ENCODE measurements at places on chromosomes 12 and 14.

DNA sequence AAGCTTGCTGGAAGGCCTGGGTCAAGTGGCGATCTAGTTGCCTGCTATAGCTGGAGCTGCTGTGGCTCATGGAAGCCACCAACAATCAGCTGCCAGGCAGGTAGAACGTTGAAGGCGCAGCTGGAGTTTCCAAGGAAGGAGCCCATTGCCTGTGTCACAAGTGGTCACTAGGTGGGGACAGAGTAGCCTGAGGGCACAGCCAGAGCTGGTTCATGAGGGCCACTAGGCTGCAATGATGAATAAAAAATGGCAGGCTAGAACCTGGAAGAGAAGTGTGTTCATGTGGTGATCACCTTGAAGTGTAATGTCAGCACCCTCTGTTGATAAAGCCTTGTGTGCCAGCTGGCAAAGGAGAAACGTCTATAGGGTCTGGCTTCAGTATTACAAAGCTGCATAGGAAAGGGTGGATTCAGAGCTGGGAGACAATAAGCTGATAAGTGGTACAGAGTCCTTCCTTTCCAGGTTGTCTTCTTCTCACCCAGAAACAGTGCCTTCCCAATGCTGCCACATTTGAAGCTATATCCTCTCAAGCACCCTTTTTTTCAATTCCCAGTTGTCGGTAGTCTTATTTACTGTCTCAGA, 165.8 kb downstream of the EMP1 start:
- peak; percentile 34 for DNase-seq
- H3K36me3 ChIP-seq: no peaks in the 10 kb centered on the region
- H3K4me3 ChIP-seq: no peak overlapping the region
- peaks cover 17% of the 10 kb centered on the region for H3K27me3 ChIP-seq
- H3K27ac ChIP-seq: no peak overlapping the region

DNA sequence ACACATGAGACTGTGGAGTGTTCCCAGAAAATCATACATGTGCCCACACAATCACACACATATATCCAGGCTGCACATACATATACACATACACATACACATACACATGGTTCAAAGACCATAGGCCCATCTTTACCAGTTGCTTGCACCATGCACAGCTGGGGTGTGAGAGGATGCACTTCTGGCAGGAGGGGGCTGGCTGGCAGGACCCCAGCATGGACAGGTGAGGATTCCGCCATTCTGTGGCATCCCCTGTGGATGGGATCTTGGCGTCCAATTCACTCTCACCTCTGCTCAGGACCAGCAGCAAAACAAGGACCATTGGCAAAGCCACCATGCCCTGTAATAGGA, 7.0 kb downstream of the ITGB7 start:
- no peak for DNase-seq
- no peaks in the 10 kb centered on the region for H3K27me3 ChIP-seq
- H3K27ac ChIP-seq: no peak overlapping the region
- H3K4me1 ChIP-seq: peaks cover 11% of the 10 kb centered on the region
- H3K36me3 ChIP-seq: peaks cover 12% of the 10 kb centered on the region

GRCh38 chr12:40325349-40325960, 100.7 kb downstream of the LRRK2 start:
- peaks cover 12% of the 10 kb centered on the region for H3K36me3 ChIP-seq
- no peak for DNase-seq
- no peak overlapping the region for H3K4me3 ChIP-seq
- H3K27me3 ChIP-seq: no peaks in the 10 kb centered on the region
- H3K27ac ChIP-seq: no peak overlapping the region

DNA sequence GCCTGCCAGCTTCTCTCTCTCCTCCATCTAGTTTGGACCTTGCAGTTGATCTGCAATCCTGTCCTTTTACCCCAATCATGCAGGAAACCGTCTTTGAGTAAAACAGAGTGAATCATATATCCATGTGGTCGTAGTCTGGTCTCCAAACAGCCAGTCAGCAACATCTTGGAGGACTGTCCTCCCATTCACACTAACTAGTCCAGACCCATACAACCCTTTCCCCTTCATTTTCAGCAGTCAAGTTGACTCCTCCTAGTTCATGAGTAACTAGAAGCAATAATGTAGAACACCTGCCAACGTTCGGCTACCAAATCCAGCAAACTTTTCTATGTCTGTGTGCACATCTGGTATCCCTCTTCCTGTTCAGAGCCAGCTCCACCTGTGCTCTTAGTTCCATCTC, 10.8 kb upstream of the BIN2 start:
- no peaks in the 10 kb centered on the region for H3K27me3 ChIP-seq
- no peaks in the 10 kb centered on the region for H3K36me3 ChIP-seq
- H3K4me1 ChIP-seq: no peaks in the 10 kb centered on the region
- no peak for DNase-seq
- no peak overlapping the region for H3K4me3 ChIP-seq

DNA sequence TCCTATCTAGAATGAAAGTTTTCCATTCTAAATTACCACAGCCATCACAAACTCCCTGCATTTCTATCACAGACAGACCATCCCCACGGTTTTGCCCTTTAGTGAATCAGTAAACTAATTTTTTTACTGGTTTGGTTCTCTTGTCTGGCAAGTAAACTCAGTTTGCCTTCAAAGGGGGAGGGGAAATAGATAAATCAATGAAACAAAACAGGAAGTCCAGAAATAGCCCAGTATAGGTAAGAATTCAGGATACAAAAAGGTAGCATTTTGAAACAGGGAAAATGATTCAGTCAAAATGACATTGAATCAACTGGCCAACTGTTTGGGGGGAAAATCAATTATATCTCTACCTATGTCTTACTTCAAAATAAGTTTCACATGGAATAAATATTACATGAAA, 15.8 kb upstream of the BAZ1A start:
- H3K4me1 ChIP-seq: no peaks in the 10 kb centered on the region
- H3K36me3 ChIP-seq: no peaks in the 10 kb centered on the region
- no peak overlapping the region for H3K27ac ChIP-seq
- H3K4me3 ChIP-seq: no peak overlapping the region
- H3K27me3 ChIP-seq: no peaks in the 10 kb centered on the region

DNA sequence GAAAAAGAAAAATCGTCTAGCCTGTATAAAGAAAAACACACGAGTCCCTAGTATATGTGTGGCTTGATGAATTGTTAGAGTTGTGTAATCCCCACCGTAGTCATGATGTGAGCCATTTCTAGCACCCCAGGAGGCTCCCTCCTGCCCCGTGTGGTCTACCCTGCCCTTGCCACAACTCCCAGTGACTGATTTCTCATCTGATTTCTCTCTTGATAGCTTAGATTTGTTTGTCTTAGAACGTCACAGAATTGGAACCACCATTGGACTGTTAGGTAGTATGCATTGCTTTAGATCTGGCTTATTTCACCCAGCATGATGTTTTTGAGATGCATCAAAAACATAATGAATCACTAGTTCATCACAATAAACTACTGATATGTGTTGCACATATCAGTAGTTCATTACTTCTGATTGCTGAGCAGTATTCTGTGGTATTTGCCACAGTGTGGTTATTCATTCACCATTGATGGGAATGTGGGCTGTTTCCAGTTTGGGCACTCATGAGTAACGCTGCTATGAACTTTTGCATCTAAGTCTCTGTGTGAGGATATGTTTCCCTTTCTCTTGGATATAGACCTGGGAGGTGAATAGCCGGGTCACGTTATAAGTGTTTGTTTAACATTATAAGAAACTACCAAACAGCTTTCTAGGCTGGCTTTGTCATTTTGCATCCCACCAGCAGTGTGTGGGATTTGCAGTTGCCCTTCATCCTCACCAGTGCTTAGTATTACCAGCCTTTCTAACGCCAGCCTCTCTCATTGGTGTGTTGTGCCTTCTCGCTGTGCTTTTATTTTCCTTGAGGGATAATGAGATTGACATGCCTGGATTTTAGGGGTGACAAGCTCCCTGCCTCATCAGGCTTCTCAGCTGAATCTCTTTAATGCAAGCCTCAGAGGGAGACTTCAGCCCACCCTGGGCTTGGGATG, 31.9 kb upstream of the NCOR2 start:
- no peak for DNase-seq
- H3K4me1 ChIP-seq: no peaks in the 10 kb centered on the region
- H3K36me3 ChIP-seq: no peaks in the 10 kb centered on the region
- H3K27ac ChIP-seq: no peak overlapping the region

DNA sequence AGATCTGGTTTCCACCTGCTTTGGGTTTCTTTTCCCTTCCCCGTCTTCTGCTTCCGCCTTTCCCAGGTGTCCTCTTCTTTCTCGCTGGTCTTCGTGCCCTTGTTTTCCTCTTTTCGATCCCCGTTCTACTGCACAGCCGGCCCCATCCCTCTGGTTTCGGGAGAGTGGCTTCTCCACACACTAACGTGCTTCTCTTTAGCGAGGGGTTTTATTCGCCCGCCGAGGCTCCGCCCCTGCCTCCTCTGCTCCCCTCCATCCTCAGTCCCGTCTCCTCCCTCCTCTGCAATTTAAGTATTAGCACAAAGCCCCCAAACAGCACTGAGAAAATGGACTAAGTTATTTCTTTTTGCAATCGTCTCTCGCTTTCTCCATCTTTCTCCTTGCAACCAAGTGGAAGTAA, at the start of gene SLC7A8:
SLC7A8 (minus strand) TSS at position 182 of the 400 bp plus-strand sequence. CDS start 746 bp downstream, outside the sequence.
- DNase-seq: peak; percentile 51
- H3K4me1 ChIP-seq: peaks cover 30% of the 10 kb centered on the region
- H3K36me3 ChIP-seq: no peaks in the 10 kb centered on the region
- peak within 1 kb of the TSS; percentile 24 for H3K4me3 ChIP-seq

GRCh38 chr12:1918081-1918883, at the start of gene CACNA2D4:
CACNA2D4 (minus strand) TSS chr12:1918652; CDS start chr12:1918473, 179 bp downstream.
- peaks cover 16% of the 10 kb centered on the region for H3K4me1 ChIP-seq
- H3K27ac ChIP-seq: no peak within 1 kb of the TSS
- peak within 1 kb of the TSS; percentile 37 for H3K4me3 ChIP-seq
- no peak for DNase-seq
- H3K36me3 ChIP-seq: no peaks in the 10 kb centered on the region

DNA sequence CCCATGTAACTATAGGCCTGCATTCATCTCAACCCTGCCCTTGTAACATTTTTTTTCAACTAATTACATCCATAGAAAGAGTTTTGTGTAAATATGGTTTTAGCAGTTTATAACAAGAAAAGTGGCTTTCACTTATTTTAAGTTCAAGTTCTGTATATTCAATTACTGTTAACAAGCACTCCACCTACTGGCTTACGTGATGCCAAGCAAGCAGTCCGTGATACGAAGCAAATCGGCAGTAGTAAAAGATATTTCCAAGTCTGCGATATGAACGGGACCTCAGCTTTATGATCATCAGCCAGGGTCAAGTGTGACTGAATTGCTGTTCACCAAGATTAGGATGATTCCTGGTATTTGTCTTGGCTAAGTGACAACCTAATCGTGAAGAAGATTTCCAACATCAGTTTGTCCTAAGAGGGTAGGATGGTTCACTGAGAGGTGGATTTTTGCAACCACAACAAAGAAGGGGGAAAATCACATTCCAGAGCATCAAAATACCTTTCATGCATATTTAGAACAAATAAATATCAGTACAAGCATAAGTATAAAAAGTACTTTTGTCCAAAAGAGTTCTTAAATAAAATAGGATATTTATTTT, 456.2 kb downstream of the FOXG1 start:
- no peak for DNase-seq
- peaks cover 17% of the 10 kb centered on the region for H3K27me3 ChIP-seq
- H3K36me3 ChIP-seq: no peaks in the 10 kb centered on the region
- no peak overlapping the region for H3K27ac ChIP-seq
- no peaks in the 10 kb centered on the region for H3K4me1 ChIP-seq

DNA sequence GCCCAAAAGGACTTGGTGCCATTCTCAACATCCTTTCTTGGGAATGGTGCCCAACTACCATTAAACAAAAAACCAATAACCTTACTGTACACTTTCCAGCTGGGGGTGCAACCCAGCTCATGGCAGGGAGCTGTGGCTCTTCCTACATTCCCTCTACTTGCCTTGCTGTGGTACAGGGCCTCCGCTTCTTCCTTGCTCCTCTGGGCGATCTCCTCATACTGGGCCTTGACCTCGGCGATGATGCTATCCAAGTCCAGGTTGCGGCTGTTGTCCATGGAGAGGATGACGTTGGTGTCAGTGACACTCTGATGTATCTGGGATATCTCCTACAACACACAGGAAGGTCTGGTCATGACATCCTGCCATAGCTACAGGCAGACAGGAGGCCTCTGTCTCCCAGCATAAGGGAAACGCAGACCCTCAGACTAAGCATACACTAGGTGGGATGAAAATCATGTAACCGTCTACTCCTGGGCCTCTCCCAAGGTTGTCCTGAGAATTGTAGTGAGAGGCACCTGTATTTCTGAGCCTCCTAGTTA, 3.9 kb downstream of the KRT2 start:
- no peak overlapping the region for H3K4me3 ChIP-seq
- no peak for DNase-seq

DNA sequence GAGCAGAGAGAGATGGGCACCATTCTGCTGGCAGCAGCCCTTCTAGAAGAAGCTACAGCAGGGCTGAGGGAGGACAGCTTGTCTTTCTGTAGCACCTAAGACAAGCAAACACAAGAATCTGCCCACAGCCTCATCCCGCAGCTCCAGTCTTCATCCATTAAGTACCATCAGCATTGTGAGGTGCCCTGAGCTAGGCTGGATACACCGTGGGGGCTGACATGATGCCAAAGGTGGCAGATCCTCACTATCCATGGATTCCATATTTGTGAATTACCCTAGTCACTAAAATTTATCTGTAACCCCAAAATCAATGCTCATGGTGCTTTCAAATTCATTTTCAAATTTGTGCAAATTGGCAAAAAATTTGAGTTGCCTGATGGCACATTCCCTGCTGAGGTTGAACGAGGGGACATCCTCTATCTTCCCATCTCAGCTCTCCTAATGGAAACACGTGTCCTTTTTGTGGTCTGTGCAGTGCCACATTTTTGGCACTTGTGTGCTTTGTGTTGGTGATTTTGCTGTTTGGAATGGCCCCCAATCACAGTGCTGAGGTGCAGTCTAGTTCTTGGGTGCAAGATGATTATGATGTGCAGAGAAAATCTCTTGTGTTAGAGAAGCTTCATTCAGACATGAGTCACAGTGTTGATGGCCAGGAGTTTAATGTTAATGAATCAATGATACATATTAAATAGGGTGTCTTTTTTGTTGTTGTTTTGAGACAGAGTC, 7.0 kb downstream of the PITPNM2 start:
- H3K36me3 ChIP-seq: no peaks in the 10 kb centered on the region
- H3K4me3 ChIP-seq: no peak overlapping the region
- H3K27me3 ChIP-seq: no peaks in the 10 kb centered on the region
- peaks cover 57% of the 10 kb centered on the region for H3K4me1 ChIP-seq
- DNase-seq: no peak
- H3K27ac ChIP-seq: no peak overlapping the region

- no peak for DNase-seq
- H3K27ac ChIP-seq: no peak overlapping the region
Measured at GRCh38 chr14:57487771-57488170, 5.9 kb downstream of the CCDC198 start.

Data from heart right ventricle (tissue), 16 donors.